Spleen (tissue), 13 donors: ENCODE measurements at places on chromosomes 1 and 21. TPM values are rescaled to one million over a fixed set of nuclear protein-coding genes. Genes with fewer than 3 reads are reported as not detected.
A peak's percentile ranks its signal among the peaks of the same experiment; 100 is the strongest.

DNA sequence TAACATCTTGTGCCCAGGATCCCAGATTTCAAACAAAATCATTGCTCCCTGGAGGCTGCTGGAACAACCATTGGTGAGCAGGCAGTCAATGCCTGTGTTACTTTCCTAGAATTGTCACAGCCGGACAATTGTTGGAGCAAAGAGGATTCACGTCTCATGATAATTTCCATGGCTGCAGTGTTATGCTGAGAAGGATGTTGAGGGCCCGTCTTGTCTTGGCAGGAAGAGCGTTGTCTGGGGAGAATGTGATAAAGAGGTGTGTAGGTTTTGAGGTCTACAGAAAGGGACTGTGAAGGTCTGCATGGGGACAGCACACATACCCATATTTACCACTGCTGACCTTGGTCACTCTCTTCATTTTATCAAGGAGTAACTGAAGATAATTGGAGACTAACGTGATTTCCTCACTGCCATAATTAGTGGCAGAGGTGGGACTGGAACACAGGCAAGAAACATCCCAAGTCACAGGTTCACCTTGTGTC, 6.3 kb downstream of the MECR start:
- DNase-seq: no peak

DNA sequence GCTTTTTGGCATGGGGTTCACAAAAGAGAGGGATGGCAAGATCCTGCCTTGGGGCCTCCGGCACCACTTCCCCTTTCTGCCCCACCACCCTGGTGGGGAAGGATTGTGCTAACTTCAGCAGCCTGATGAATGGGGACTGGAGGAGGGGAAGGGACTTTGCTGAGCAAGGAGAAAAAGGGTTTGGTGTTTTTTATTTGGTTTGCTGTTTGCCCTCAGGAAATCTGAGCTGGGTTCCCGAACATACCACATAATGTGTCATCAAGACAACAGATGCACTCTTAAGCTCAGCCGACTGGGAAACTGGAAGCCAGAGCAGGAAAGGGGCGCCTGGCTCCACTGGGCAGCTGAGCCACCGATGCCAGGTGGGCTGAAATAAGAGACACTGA, 19.8 kb downstream of the OLFML2B start:
- no peak for DNase-seq

DNA sequence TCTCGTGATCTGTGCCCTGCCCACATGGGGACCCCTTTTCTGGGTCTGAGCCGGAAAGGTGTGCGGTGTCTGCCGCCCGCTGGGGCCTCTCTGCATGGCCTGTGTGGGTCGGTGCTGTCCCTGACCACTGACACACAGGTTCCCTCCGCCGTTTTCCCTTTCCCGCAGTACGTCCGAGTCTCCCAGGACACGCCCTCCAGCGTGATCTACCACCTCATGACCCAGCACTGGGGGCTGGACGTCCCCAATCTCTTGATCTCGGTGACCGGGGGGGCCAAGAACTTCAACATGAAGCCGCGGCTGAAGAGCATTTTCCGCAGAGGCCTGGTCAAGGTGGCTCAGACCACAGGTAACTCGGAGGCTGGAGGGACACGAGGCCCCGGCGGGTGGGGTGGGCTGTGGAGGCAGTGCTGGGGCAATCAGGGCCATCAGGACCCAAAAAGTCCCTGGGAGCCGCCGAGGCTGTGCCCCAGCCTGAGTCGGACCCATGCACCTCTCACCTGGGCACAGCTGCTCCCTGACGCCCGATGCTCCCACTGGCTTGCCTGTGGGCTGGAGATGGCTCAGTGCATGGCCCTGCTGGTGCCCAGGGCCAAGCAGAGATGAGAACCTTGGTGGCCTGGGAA, 13.3 kb downstream of the TRPM2 start:
- DNase-seq: peak; percentile 69

LRRC38 gene
- total RNA-seq: not detected
